Prostate gland (tissue), 2 donors: ENCODE measurements at places on chromosomes 6 and 20. TPM values are rescaled to one million over a fixed set of nuclear protein-coding genes. Genes with fewer than 3 reads are reported as not detected.

Gene POM121L2
- total RNA-seq, result 0.62 TPM

DNA sequence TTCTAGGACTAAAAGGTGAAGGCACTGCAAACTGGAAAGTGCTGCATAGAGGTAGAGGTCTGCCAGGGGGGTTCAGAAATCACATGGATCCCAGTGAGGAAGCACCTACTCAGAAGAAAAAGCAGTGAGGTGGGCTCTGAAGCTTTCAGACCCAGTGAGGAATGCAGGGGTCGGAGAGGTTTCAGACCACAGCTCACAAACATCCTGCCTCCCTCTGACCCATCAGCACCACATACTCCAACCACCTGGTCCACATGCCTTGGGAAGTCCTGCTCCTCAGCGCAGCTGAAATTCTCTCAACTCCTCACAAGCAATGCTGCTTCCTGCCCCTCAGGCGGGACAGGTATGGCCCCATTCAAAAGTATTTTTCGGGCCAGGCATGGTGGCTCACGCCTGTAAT lies 20.2 kb downstream of the MRPL14 start:
- no peaks in the 10 kb centered on the region for H3K27me3 ChIP-seq
- no peak overlapping the region for H3K27ac ChIP-seq

- H3K36me3 ChIP-seq, result no peaks in the 10 kb centered on the region
- H3K4me1 ChIP-seq, result peaks cover 3% of the 10 kb centered on the region
- H3K27me3 ChIP-seq, result no peaks in the 10 kb centered on the region
- no peak overlapping the region for H3K27ac ChIP-seq
- no peak for DNase-seq
Observed at GRCh38 chr6:34174846-34175399, 29.0 kb upstream of the GRM4 start.

DNA sequence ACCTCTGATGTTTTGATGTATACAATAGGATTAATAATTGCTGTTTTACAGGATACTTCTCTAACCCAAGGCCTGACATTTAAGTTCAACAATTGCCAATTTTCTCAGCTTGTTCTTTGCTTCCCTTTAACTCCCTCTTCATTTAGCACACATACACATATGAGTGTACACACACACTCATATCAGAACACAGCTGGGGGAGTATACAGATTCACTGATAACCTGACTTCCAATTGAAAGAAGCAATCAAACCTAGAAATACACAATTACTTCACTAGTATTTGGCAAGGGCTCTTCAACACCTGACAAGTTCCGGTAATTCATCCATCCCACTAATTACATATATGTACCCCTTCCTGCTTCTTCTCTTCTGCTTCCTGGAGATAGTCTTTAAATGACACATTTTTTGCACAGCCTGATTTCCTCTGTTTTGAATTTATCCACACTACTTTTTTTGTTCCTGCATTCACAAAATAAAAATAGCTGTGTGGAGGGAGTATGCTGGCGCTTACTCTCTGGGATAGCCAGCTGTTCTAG lies 11.2 kb downstream of the UST start:
- DNase-seq, result no peak
- H3K36me3 ChIP-seq, result no peaks in the 10 kb centered on the region
- H3K4me1 ChIP-seq, result no peaks in the 10 kb centered on the region
- no peak overlapping the region for H3K27ac ChIP-seq
- H3K27me3 ChIP-seq, result no peaks in the 10 kb centered on the region

DNA sequence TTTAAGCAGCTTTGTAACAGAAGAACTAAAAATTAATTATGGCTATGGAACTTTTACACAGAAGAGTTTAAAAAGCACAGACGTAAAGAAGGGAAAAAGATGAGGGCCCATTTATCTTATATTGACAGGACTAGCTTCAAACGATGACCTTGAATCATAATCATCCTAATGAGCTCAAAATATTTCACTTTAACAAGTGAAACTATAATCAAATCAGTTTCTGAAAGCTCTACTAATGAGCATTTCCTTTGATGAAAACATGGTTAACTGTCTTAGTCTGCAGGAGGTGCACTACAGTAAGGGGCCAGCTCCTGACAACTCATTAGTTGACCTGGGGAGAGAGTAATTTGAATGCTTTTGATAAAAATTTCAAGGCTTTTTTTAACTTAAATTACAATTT lies 228.0 kb upstream of the DEFB112 start:
- H3K4me1 ChIP-seq, result no peaks in the 10 kb centered on the region
- no peaks in the 10 kb centered on the region for H3K36me3 ChIP-seq
- H3K27ac ChIP-seq, result no peak overlapping the region
- no peak overlapping the region for H3K4me3 ChIP-seq

DNA sequence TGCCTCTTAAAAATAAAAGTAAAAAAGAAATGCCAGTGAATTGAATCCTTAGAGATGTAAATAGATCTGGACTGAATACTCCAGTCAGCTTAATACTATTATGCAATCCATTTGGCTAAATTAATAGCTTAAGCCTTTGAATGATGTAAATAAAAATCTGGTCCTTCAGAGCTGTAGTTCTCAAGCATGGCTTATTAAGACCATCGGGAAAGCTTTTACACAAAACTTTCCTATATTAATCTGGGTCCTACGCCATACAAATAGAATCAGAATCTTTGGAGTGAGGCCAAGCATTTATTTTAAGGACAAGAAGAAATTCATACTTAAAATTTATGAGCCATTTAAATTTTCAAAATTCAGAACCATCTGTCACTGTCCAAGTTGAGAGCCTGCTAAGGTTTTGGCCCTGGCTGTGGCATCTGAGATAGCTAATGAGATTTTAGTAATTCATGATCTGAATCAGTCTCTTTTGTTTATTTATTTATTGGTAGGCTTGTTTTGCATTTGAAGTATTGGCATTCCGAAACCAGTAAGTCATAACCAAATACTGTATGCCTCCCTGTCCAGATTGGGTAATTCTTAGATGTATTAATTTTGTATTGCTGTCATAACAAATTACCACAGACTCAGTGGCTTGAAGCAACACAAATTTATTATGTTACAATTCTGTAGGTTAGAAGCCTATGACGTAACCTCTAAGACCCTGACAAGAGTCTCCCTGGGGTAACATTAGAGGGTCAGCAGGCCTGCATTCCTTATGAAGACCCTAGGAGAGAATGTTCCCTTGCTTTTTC lies 228.1 kb upstream of the RAB32 start:
- H3K4me3 ChIP-seq, result no peak overlapping the region
- no peaks in the 10 kb centered on the region for H3K36me3 ChIP-seq
- no peaks in the 10 kb centered on the region for H3K27me3 ChIP-seq
- no peaks in the 10 kb centered on the region for H3K4me1 ChIP-seq
- no peak overlapping the region for H3K27ac ChIP-seq
- DNase-seq, result no peak

- no peaks in the 10 kb centered on the region for H3K27me3 ChIP-seq
- no peak overlapping the region for H3K4me3 ChIP-seq
- no peak for DNase-seq
- H3K27ac ChIP-seq, result no peak overlapping the region
- H3K36me3 ChIP-seq, result no peaks in the 10 kb centered on the region
Observed at GRCh38 chr6:22596011-22596410, 26.6 kb downstream of the HDGFL1 start.

DNA sequence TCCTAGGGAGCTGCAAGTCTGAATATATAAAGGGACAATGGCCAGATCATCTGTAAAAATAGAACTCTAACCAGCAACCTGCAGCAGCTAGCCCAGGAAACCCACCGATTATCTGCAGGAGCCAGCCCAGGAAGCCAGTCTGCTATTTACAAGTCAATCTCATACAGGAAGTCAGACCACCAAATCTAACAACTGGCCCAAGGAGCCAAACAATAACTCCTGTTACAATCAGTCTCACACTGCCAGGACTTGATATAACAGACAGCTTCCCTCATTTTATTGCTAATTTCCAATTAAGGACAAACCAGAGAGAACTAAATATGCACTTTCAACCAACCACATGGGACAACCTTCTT lies 14.4 kb upstream of the RIN2 start:
- no peak overlapping the region for H3K27ac ChIP-seq
- no peaks in the 10 kb centered on the region for H3K27me3 ChIP-seq
- H3K4me3 ChIP-seq, result no peak overlapping the region
- no peaks in the 10 kb centered on the region for H3K4me1 ChIP-seq

DNA sequence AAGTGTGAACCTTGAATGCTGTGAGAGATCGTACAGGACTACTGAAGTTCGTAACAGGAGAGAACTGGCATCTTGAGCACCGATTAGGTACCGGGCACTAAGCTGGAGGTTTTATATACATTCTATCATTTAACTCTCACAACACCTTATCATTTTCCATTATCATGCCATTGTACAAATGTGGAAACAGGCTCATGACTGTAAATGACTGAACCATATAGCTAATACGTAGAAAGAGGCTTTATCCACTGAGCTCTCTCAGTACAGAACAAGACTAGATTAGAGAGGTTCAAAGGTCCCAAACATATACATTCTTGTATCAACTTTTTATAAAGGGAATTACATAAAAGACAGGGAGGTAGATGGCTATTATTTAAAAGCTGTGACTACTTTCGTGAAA lies 130.6 kb downstream of the CEP57L1 start:
- no peaks in the 10 kb centered on the region for H3K27me3 ChIP-seq
- H3K4me1 ChIP-seq, result no peaks in the 10 kb centered on the region
- no peak for DNase-seq
- no peak overlapping the region for H3K27ac ChIP-seq
- no peaks in the 10 kb centered on the region for H3K36me3 ChIP-seq
- no peak overlapping the region for H3K4me3 ChIP-seq

DNA sequence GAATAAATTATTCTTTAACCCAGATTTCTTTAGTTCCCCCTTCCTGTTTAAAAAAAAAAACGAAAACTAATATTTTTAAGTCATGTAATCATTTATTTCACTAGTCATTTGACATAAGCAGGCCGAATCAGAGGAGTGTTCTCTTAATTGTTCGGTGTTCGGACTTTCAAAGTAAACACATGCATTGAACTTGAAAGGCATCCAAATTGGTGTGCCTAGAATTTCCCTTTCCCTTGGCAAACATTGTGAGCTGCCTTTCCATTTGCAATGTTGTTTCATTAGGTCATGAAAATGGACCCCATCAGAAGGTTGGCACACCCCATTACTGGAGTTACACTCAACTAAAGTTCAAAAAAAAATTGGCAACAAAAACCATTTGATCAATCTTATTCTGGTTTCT lies 283.0 kb upstream of the MARCKS start:
- H3K36me3 ChIP-seq, result no peaks in the 10 kb centered on the region
- no peaks in the 10 kb centered on the region for H3K4me1 ChIP-seq
- DNase-seq, result no peak
- no peak overlapping the region for H3K27ac ChIP-seq

DNA sequence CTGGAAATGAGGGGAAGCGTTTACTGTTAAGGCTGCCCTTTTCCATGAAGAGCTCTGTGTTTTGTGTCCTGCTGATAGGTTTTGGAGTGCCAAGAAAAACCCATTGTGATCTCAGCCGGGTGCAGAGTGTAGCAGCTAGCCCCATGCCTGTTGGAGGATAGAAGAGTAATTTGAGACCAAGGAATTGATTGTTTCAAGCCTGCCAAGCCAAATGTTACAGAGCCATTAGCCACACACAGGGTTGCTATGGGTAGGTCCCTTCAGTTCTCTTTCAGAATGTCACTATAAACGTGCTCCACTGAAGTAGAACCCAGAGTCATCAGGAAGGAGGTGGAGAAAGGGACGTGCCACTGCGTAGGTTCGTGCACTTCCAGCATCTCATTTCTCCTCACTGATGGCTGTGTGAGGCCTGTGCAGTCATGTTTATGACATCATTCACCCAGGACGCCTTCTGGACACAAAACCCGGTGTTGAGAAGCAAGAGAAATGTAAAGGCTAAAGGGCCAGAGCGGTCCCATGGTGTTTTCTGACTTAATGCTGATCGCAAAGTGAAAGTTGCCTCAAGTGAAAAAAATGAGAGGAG lies 6.6 kb downstream of the GMPR start:
- H3K4me3 ChIP-seq, result no peak overlapping the region
- peak overlapping the region; percentile 45 for H3K27ac ChIP-seq

DNA sequence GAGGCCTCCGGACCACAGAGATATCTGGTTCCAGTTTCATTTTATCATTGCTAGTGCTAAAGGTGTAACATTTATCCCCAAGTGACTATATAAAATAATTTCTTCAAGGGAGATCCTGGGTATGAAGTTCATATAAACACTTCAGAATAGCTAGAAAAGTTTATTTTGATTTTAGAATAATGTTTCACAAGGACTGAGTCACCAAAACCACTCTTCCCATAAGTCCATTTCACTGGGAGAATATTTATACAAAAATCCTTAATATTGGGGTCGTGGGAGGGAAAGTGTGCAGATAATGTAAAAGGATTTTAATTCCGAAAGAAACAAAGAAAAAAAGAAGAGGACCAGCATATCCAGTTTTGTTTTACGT lies 128.1 kb downstream of the ISM1 start:
- no peaks in the 10 kb centered on the region for H3K36me3 ChIP-seq
- no peak for DNase-seq
- H3K27me3 ChIP-seq, result no peaks in the 10 kb centered on the region
- H3K4me3 ChIP-seq, result no peak overlapping the region
- H3K4me1 ChIP-seq, result no peaks in the 10 kb centered on the region

- H3K4me3 ChIP-seq, result no peak overlapping the region
- H3K4me1 ChIP-seq, result no peaks in the 10 kb centered on the region
- no peak for DNase-seq
- no peaks in the 10 kb centered on the region for H3K36me3 ChIP-seq
- H3K27ac ChIP-seq, result no peak overlapping the region
Observed at GRCh38 chr6:99030915-99031314, 83.2 kb upstream of the FBXL4 start.
